Stimulated activated CD8-positive, alpha-beta memory T cell treated with anti-CD3 and anti-CD28 coated beads, Interleukin-15, amount 100 ng/mL, for 24 hours (primary cell): ENCODE measurements at places on chromosomes 6 and 20.

- DNase-seq, result no peak
These were observed 32.5 kb downstream of the GNAS start for GRCh38 chr20:58884966-58885365.

- no peak for DNase-seq
These were observed 41.9 kb downstream of the PTGIS start for GRCh38 chr20:49526056-49526455.

DNA sequence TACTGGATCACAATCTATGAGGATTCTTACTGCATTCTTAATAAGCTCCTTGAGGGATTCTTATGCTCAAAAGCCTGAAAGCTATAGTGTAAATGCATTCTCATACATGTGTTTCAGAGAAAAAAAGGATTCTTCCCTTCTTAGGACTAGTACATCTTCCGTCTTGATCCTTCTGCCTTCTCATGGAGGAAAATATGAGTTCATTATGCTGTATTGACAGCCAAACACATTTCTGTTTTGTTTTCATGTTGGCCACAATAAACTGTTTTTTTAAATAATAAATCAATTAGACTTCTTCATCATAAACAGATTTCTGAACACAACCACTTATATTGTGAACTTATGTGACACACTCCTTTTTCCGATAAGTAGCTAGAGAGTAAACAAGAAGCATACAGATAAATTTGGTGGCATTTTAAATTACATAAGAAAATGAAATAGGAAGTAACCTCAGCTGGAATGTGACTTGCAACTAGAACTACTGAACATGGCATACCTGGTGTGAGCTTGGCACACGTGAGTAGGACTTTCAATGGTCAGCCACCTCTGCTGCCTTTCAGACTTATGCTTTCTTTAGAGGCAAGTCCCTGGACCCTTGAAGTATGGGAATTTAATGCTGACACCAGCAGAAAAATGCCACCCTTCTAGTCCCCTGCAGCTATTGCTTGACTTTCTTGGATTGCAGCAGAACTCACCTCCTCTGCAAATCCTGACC is 350.4 kb downstream of the BCKDHB start:
- DNase-seq, result no peak

DNA sequence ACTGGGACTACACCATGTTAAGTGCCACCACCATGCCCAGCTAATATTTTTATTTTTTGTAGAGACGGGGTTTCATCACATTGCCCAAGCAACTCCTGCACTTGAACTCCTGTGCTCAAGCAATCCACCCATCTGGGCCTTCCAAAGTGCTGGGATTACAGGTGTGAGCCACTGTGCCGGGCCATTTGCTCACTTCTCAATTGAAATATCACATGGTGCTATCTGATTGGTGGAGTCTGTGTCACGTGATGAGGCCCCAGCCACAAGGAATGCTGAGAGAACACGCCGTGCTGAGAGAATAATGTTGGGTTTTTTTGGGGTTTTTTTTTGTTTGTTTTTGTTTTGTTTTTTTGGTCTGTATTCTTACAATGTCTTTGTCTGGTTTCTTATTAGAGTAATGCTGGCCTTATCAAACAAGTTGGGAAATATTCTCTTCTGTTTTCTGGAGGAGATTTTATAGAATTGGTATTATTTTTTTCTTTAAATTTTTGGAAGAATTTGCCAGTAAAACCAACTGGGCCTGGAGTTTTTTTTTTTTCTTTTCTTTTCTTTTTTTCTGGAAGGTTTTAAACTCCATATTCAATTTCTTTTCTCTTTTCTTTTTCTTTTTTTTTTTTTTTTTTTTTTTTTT is 183.2 kb upstream of the KCNG1 start:
- no peak for DNase-seq

GRCh38 chr6:151387175-151387970 is 4.0 kb downstream of the ZBTB2 start:
- DNase-seq, result no peak

DNA sequence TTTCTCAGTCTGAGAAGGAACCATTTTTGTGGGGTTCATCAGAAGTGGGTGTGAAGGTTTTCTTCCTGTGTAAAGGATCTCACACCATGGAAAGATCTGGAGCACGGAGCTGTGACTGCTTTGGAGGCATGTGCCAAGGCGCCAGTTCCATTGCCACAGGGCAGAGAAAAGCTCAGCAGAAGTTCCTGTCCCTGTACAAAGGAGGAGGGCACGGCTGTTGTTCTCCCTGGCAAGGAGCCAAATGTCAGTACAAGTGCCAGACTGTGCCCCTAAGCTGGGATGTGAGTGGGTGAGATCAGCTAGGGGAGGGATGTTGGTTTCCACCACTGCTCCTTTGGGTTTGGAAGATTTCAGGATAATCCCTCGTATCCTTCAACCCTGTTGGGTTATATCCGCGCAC is 117.3 kb downstream of the CRYBG1 start:
- DNase-seq, result no peak

DNA sequence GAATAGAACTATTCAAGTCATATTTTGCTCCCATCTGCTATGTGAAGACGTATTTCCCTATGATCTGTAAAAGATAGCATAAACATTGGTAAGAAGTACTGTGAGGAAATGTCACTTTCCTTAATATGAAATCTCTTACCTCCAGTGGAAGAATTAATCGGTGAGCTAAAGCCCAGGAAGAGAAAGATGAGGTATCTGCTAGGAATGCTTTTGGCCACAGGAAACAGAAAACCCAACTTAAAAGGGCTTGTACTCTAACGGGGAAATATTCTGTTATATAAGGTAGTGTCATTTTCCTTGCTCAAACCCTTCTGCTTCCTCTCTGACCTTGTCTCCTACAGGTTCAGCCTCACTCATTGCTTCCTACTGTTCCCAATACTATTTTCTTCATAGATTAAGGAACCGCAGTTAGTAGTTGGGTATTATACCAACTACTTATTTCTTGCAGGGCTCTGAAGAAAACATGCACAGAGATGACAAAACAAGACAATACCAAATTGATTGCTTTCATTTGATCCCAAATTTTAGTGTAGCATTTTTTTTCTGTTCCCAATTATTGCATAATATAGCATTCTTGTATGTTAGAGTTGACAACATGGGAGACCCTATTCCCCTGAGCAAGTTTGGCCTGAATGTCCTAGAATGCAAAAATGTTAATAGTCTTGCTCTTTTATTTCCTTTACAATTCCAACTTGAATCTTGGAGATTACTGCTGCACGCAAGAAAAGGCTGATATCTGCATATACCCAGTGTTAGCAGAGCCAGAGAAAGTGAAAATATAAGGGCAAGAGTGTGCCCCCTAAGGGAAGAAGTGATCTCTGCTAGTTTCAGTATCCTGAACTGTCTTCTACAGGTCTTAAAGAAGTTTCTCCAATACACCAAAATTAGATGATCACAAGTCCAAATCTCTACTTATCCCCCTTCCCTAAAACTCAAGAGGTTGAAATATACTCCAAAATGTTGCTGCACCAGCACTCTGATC is 65.3 kb downstream of the AFG1L start:
- no peak for DNase-seq

GRCh38 chr20:19078448-19079373 is 133.7 kb upstream of the SLC24A3 start:
- no peak for DNase-seq

DNA sequence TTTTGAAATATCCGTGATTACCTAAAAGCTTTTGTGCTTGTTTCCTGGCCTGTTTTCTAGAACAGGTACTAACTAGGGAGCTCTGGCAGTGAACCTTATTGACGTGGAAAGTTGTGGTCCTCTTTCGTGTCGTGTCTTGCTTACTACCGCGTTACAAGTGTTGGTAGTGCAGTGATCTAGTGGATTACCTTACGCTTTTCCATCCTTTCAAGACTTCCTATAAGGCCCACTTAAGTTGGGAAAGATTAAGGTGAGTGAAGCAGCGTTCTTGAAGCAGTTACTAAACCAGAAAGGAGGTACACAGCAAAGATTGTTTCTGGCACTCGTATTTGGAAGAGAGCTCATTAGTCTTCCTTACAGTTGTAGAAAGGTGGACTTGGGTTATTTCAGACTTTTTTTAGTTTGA is 1.9 kb downstream of the PNRC1 start:
- DNase-seq, result no peak

DNA sequence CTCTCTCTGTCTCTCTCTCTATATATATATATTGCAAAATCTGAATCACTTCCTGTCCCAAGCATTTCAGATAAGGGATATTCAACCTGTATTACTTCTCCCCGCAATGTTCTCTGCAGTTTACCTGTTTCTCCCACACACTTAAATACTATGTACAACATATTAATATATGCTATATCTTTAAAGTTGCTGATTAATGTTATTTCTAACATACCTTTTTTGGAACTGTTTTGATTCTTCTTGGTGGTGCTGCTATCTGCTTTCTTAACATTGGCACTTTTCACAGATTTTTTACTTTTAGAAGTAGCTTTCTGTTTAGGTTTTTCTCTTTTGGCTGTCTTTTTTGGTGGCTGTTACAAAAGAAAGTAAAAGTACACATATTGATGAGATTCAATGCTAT is 27.2 kb downstream of the DEK start:
- DNase-seq, result no peak

DNA sequence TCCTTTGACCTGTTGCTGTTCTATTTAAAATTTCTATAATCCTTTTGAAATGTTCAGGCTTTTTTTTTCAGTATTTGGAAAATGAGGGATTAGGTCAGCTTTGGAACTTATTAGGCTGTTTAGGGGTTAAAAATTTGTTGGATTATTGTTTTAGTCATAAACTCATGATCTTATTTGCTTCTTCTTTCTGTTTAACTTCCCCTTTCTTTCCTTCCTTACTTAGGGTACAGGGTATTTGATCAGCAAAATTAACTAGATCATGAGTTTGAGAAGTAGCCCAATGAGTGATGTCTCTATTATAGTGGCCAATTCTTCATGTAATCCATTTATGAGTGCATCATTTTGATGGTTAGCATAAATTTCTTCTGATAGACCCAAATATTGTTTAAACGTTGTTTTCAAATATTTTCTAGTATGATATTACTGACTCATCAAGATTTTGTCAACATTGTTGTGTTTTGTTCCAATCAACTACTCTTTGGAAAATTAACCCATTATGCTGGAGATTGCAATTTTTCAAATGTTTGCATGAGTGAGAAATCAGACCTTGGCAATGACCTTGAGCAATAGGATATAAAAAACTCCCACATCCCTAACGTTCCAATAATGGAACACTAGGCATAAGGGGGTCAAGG is 94.4 kb downstream of the OTOR start:
- no peak for DNase-seq

DNA sequence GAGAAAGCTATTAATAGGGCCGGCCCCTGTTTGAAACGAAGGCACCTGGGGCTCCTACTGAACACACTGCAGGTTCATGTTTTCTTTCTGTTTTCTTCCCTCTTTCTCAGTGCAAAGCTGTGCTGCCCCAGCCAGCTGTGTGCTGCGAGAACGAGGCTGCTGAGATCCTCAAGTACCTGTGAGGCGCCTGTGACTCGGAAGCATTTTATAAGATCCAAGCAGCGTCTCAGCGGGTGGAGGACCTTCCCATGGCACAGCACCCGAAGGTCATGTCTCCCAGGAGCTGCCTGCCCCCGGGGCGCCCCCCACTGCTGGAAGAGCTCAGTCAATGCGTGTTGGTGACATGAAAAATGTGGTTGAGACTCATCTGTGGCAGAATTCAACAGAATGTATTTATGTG is 66.3 kb downstream of the SMOC2 start:
- DNase-seq, result no peak

DNA sequence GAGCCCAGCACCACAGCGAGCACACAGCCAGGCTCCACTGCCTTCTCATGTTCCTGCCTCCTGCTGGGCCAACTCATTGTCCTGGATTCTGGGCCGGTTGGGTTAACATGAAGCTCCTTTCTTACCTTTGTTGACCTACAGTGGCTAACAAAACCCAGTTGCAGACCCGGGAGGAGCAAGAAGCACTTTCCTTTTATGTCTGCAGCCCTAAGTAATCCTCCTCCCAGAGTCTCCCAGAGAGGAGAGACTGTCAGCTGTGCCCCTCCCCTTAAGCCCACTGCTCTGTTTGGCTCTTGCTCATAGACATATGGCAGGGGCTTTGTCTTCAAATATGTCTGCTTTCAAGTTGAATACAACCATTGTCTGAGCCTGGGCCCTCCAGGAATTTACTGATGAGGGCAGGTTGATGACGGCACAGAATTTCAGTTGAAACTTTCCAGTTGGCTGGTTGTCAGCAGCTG is 55.2 kb downstream of the PSMB1 start:
- DNase-seq, result no peak

GRCh38 chr20:59138114-59138748 is 25.4 kb upstream of the ZNF831 start:
- no peak for DNase-seq

DNA sequence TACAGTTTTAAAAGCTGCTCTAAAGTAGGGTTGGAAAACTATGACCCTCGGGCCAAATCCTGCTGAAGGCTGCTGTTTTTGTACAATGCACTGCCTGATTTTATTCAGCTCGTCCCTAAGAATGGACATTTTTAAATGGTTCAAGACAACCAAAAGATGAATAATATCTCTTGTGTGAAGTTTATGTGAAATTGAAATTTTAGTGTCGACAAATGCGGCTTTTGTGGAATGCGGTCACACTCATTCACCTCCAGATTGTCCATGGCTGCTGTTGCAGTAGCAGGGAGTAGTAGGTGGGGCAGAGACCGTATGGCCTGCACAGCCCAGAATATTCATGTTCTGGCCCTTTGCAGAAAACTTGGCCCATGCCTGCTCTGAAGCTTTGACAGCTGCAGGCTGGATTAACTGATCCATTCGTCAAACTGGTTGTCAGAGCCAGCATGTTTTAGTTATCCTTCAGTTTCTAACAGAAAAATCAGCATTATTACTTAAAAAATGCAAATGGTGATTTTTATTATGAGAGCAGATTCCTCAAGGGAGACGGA is 91.6 kb downstream of the PSMG4 start:
- DNase-seq, result no peak

GRCh38 chr20:25315418-25316210 is 67.7 kb downstream of the PYGB start:
- DNase-seq, result no peak

DNA sequence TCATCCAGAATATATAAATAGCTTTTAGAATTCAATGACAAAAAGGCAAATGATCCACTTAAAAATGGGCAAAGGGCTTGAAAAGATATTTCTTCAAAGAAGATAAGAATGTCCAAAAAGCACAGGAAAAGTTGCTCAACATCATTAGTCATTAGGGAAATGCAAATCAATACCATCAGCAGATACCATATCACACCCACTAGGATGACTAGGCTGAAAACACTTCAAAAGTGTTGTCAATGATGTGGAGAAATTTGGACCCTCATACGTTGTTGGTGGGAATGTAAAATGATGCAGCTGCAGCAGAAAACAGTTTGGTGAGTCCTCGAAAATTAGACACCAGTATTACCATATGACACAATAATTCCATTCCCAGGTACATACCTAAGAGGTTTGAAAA is 303.6 kb upstream of the SLC35B3 start:
- no peak for DNase-seq

DNA sequence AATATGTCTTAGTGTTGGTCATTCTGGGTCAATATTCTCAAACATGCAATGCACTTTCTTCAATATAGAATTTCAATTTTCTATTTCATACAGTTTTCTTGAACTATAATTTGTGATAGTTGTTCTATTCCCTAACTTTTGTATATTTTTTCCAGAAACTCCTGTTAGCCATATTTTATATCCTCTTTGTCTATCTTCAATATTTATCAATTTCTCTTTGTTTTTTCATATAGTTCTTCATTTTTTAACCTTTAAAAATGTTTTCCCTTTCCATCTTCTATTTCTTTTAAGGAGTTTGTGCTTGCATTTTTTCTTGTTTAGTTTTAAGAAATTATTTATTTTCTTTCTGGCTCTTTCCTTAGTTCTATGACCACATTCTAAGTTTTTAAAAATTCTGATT is 42.0 kb upstream of the MBOAT1 start:
- DNase-seq, result no peak
